Fibroblast of mammary gland (primary cell): ENCODE measurements at places on chromosomes 13 and 19.
A peak's percentile ranks its signal among the peaks of the same experiment; 100 is the strongest.

DNA sequence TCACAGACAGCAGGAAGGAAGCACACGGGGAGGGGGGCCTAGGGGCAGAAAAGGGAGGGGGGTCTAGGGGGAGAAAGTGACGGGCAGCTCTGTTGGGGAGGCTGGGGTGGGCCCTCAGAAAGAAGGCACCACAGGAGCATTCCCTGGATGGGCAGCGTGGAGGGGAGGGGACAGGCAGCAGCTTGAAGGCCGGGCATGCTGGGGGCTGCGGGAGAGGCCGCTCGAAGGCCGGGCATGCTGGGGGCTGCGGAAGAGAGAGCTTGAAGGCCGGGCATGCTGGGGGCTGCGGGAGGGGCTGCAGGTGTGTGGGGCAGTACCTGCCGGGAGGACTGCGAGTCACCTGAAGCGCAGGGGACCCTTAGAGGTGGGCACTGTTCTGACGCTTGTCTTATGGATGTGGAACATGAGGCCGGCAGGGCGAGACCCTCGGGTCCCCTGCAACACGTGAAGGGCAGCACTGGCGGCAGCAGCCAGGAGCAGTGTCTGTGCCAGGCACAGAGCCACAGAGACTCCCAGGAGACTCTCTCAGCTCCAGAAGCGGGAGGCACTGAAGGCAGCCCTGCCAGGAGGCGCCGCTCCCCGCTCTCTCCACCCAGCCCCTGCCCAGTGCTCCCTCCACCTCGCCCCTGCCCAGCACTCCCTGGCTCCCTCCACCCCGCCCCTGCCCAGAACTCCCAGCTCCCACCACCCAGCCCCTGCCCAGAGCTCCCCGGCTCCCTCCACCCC, 13.3 kb downstream of the ZNF787 start:
- no peak for DNase-seq

- DNase-seq: peak; percentile 28
Measured at GRCh38 chr19:31675193-31675913, 326.1 kb upstream of the TSHZ3 start.

- no peak for DNase-seq
Measured at GRCh38 chr19:53531457-53531856, 6.5 kb upstream of the ZNF331 start.

DNA sequence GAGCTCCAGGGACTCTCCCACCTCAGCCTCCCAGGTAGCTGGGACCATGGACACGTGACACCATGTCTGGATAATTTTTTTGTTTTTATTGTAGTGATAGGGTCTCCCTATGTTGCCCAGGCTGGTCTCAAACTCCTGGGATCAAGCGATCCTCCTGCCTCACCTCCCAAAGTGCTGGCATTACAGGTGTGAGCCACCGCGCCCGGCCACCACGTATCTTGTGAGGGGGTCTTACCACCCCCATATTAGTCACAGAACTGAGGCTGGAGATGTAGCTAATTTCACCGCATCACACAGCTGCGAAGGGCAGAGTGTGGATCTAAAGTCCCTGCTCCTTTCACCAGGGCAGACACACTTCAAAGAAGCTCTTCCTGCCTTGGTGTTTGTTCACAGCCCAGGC, 211.8 kb upstream of the SOX1 start:
- DNase-seq: no peak

DNA sequence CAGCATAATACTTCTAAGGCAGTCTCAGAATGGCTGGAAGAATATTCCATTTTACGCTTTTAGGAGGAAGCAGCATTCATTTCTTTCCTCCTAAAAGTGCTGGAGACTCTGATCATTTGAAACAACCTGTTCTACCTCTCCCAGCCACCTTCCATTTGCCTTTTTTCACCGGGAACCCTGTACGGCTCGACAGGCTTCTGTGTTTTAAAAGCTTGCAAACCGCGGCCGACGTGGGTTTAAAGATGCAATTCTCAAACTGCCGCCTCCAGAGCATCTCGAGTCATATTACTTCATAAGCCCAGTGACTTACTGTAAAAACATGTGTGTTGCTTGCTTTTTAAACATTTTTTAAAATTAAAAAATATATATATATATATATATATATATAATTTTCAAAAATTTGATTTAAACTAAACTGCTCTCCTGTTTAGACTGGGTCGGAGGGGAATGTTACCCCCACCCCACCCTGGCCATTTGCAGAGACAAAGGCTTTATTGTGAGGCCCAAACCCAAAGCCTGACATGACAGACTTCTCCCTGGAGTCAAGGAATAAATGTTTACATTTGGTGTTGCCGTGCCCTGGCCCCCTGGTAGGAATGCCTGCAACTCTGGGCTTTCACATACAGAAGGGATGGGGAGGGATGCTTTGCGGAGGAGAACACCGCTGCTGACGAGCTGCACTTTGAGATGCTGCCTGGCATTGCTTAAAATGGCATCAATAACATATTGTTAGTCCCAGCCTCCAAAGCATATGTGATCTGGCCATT, 30.4 kb downstream of the ZNF536 start:
- no peak for DNase-seq

GRCh38 chr19:612941-613340, 20.4 kb downstream of the POLRMT start:
- no peak for DNase-seq

DNA sequence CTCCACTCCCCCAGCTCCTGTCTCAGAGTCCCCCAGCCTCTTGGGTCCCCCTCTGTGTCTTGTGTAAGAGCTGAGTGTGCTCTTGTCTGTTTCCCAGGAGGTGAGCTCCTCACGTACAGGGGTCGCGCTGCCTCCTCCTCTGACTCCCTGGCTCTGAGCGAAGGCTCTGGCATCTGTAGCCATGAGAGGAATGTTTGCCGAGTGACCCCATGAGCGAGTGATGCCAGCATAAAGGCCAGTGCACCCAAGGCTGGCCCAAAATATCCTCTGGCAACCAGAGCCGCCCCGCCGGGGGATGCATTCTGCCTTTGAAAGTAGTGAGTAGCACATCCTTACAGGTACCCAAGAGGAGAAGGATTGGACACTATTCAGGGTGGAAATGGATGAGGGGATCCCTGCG, 26.2 kb upstream of the C19orf12 start:
- DNase-seq: no peak

GRCh38 chr13:72694314-72694713, 33.1 kb downstream of the MZT1 start:
- no peak for DNase-seq

DNA sequence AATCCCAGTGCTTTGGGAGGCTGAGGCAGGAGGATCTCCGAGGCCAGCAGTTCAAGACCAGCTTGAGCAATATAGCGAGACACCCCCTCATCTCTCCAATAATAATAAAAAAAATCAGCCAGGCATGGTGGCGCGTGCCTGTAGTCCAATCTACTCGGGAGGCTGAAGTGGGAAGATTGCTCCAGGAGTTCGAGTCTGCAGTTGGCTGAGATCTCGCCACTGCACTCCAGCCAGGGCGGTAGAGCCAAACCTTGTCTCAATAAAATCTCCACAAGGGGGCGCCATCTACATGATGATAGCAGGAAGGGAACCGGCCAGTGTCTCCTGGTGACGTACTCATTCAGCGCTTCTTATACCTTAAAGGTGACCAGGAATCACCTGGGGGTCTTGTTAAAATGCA, 13.6 kb upstream of the C5AR1 start:
- peak; percentile 78 for DNase-seq

- no peak for DNase-seq
Measured at GRCh38 chr13:39418424-39418823, 184.6 kb downstream of the LHFPL6 start.

- DNase-seq: peak; percentile 7
Measured at GRCh38 chr19:52007451-52007805, 583 bp downstream of the ZNF615 start.

DNA sequence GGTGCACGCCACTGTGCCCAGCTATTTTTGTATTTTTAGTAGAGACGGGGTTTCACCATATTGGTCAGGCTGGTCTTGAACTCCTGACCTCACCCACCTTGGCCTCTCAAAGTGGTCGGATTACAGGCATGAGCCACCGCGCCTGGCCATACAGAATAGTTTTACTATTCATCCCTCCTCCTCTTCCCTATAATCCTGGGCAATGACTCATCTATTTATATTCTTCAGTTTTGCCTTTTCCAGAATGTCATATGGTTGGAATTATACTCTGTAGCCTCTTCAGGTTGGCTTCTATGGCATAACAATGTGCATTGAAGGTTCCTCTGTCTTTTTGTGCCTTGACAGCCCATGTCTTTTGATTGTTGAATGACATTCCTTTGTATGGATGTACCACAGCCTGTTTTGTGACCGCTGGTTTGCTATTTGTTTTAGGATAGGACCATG, 22.2 kb upstream of the LRP3 start:
- DNase-seq: peak; percentile 79

GRCh38 chr19:1998712-1999708, 16.5 kb downstream of the BTBD2 start:
- no peak for DNase-seq

DNA sequence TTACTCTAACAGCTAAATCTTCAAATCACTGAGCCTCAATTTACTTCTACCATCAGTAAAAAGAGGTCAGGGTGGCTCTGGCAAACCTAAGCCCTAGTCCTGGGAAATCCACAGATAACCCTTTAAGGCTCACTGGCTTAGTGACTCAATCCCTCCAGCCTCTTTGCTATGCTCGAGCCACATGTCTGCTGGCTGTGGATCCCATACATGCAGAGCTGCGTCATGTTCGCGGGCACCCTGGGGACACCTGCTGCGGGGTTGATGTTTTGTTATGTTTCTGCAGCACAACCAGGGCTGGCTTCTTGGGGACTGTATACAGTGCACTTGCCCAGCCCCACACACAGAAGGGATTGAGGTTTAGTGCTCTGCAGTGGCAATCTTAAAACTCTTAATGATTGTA, 41.6 kb upstream of the C13orf42 start:
- peak; percentile 17 for DNase-seq

DNA sequence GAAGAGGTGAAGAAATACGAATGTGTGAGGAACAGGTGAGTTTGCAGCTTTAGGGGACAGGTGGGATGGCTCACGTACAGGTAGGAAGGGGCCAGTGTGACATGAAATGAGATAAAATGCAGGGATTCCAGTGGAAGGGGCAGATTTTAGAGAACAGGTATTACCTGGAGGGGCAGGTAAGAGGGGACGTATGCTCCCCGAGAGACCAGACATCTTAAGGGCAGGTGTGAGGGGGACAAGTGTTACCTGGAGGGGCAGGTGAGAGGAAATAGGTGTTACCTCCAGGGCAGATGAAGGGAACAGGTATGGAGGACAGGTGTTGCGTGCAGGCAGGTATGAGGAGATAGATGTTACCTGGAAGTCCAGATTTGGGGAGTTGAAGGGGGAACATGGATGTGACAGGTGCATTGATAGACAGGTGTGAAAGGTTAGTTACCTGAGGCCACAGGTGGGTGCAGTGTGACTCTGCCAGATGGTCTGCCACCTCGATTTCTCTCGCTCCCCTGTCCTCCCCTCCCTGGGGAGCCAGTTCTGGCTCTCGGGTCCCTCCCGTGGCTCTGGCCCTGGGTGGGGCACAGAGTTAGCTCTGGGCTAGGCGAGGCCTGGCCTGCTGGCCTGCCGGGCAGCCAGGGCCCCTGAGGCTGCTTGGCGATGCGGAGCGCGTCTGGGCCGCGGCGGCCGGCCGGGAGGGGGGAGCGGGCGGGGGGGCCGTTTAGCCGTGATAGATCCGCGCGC, 2.1 kb downstream of the ERFL start:
- no peak for DNase-seq

DNA sequence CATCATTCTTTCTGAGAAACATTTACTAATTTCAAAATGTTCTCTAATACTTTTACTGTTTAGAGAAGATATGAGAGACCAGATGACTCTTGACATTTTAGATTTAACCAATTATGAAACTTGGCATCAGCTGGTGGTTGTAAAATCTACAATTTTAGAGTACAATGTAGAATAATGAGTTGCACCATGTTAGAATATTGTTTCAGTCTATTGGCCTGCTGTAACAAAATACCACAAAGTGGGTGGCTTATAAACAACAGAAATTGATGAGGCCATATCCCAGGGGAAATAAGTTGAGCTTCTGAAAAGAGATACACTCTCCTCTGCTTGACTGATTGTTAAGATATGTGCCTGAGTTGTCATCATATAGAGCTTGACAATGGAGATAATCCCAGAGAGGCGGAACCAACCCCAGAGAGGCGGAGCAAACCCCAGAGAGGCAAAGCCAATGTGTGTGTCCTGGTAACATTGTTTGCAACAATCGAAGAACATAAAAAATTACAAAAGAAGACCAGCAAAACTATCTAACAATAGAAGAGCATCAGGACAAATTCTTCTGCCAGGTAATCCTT, 373.0 kb upstream of the SLITRK1 start:
- no peak for DNase-seq

DNA sequence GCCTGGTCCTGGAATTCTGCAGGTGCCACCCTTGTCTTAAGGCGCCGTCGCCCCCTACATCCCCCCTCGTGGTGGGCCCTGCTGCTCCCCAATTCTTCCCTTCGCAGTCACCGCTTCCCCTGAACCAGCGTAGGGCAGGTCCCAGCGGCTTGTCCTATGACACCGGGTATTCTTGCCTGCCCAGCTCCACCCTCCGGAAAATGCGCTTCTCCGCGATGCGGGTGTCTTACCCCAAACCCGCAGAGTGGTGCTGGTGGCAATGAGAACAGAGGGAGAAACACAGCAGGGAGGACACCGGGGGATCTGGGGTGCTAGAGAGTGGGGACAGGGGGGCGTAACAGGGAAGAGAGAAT, 9.0 kb downstream of the ZNF808 start:
- peak; percentile 25 for DNase-seq

- DNase-seq: no peak
Measured at GRCh38 chr13:41952749-41953148, 8.2 kb downstream of the VWA8 start.

DNA sequence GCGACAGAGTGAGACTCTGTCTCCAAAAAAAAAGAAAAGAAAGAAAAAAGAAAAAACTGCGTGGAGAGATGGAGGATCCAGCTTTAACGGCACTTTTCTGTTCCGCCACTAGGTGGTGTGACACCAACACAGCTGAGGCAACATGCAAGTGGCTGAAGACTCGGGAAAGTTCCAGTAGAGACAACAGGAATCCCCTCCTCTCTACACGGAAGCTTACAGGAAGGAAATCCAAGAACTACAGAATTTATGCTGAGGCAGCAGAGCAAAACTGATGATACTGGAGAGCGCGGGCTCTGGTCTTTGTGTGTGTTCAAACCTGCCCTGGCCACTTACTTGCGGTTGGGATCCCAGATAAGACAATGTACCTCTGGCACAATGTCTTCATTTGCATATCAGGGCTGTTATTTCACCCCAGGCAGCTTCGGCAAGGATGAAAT, 9.9 kb downstream of the RANBP3 start:
- DNase-seq: peak; percentile 84

- DNase-seq: no peak
Measured at GRCh38 chr13:48485432-48485831, 47.4 kb downstream of the RCBTB2 start.

DNA sequence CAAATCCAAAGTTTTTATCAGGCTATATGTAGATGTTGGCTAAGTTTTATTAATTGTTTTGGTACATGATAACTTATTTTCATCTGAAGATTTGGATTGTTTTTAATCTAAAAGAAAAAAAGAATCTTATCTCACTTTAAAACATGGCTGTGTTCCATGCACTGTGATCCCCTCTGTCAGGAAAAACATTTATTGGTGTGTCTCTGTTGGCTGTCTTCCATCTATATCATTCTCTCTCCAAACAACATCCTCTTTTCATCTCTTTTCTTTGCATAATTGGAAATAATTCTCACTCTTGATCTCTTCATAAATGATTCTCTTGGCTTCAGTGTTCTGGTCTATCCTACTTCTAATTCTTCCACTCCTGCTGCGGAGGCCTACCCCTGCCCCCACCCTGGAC, 4.2 kb downstream of the NALCN start:
- DNase-seq: no peak

- peak; percentile 63 for DNase-seq
Measured at GRCh38 chr19:58033741-58034476, at the start of gene ZSCAN1. Gene ZSCAN1 (plus strand): TSS chr19:58034025. CDS start chr19:58037837, 3,812 bp downstream.
